ENCODE measurements at places on chromosomes 6 and 20.

DNA sequence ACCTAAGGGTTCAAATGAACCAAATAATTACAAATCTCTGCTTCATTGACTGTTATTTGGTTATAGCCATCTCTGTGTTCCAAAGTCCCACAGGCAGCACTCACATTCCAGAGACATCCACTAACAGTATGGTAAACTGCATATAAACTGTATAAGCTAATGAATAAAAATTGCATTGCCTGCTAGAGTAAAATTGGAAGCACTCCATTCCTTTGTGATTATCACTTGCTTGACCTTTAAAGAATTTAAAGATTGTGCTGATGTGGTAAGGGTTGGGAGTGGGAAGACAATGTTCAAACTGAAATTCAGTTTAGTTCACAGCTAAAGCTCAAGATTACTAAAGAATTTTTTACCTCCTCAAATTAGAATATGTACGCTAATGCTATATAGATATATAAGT is 31.0 kb upstream of the OSTM1 start:
- DNase-seq, result no peak

DNA sequence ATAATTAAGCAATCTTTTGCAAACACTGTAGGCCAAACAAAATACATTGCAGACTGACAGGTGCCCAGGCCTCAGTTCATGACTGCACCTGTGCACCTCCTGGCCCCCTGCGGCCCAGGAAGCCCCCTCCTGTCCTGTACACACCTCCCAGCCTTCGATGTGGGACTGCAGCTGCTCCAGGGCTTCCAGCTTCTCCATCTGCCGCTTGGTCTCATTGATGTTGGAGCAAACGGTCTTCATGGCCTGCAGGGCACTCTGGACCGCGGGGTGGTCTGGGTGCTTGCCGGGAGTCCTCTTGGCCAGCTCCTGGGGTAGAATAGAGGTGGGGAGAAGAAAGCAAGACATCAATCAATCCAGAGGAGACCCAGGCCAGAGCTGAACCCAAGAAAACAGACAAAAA is 119.7 kb downstream of the PREX1 start:
- DNase-seq, result no peak

GRCh38 chr6:98547634-98548033 is 286.7 kb upstream of the POU3F2 start:
- no peak for DNase-seq

DNA sequence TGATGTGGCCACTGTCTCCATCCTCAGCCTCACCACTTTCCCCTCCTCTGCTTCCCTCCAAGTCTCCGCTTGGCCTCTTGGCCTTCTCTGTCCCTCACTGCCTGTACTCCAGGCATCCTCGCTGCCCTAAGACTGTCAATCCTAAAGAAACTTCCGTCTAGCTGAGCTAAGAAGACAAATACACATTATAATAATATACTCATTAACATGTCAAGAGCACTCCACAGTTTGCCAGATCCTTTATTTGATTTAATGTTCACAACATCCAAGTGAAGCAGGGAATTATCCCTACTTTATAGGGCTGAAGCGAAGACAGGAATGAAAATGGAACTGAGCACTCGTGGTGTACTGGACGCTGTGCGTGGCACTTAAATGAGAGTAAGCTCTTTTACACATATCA is 72.4 kb upstream of the SLC22A23 start:
- DNase-seq, result no peak

GRCh38 chr20:42018979-42019378 is 400.8 kb upstream of the CHD6 start:
- no peak for DNase-seq

GRCh38 chr20:58084566-58084965 is 143.9 kb downstream of the ANKRD60 start:
- no peak for DNase-seq

DNA sequence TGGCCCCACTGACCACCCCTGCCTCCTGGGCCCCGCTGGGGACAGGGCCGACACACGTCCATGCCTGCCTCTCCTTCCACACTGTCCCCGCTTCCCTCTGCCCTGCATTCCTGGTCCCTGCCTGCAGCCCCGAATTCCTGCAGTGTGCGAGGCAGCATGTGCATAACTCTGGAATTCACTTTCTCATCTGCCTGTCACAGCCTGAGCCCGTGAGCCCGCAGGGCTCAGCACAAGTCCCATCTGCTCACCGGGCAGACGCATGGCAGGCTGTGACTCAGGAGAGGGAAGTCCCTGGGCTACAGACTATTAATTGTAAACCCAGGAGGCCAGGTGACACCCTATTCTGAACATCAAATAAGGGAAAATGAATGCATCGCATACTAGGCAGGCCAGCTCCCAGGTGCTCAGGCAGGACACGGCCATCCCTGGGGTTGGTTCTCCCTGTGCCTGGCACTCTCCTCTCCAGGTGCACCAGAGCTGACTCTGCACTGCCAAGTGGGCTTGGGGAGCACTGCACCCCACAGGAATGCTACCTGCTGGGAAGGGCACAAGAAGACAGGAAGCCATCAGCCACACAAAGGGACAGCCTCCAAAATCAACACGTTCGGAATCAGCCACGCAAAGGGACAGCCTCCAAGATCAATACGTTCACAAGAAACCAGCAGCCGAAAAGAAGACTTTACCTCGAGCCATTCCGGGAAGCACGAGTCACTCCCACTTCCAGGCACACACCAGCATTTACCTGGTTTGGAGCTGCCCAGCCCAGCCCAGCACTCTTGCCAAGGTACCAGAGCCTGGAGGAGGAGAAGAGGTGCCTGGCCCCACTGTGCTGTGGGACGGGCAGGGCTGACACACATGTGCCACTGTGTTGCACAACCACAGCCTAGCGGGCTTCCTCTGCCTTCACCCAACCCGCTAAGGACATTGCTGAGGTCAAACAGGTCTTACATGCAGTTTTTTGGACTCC is 65.9 kb downstream of the DLL1 start:
- DNase-seq, result no peak

GRCh38 chr6:96304997-96305396 is 216.6 kb upstream of the UFL1 start:
- no peak for DNase-seq
